ENCODE measurements at places on chromosomes 4 and X. TPM values are rescaled to one million over a fixed set of nuclear protein-coding genes. Genes with fewer than 3 reads are reported as not detected.

DNA sequence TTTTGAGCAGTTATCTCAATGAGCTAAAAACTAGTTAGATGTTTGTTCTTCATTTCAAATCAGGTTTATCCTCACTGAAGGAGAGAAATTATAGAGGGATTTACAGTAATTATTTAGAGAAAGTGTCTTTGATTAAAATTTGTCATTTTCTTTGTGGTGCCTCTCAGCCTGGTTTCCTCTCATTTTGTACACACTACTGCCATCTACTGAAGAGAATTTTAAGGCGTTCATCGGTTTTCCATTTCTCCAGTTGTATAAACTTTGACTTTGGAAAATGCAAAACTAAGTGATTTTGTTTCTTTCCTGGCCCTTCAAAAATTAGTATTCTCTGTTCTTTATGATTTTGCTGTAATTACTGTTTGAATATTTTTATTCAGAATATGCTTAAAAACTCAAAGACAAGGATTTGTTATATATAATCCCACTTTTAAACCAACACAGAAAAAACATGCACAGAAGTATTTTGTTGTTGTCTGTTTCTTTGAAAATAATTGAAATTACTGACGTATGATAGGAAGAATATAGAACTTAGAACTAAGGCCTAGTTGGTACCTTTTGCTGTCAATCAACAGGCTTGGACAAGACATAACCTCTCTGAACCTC is 34.4 kb upstream of the ANXA3 start:
- no peak for DNase-seq
- H3K27ac ChIP-seq = no peak overlapping the region
- peaks cover 6% of the 10 kb centered on the region for H3K4me1 ChIP-seq
- H3K27me3 ChIP-seq = no peaks in the 10 kb centered on the region
- no peak overlapping the region for H3K4me3 ChIP-seq

DNA sequence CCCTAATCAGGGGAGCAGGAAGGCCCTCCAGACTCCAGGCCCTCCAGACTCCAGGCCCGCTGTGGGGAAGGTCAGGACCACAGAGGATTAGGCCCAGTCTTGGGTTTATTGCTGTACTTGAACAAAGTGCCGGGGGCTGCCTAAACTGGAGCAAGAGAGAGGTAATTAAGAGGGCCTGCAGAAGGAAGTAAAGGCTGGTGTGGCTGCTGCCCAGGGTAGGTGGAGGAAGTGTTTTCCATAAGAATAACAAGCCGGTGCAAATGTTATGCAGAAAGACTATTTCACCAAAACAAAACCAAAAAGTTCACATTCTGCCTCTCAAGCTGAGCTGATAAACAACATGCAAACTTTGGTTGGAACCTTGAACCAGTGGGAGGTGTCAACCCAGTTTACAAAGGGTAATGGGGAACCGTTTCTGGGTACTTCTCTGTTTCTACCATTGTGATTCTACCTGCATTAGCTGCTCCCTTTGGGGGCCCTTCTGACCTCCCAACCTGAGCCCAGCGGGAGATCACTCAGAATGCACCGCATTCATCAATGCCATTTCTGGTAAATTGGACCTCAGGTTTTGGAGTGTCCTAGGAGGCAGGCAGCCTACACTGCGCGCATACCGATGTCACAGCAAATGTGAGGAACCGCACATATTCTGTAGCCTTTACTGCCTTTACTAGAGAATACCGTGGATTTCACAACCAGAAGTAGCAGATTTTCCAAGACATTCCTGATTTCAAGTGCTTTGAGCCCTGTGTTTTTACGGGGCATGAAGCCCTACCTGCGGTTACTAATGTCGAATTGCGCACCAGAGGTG is 59.7 kb upstream of the BCOR start:
- H3K36me3 ChIP-seq = no peaks in the 10 kb centered on the region
- H3K27ac ChIP-seq = no peak overlapping the region
- H3K27me3 ChIP-seq = no peaks in the 10 kb centered on the region
- peak overlapping the region; percentile 50 for H3K4me3 ChIP-seq

DNA sequence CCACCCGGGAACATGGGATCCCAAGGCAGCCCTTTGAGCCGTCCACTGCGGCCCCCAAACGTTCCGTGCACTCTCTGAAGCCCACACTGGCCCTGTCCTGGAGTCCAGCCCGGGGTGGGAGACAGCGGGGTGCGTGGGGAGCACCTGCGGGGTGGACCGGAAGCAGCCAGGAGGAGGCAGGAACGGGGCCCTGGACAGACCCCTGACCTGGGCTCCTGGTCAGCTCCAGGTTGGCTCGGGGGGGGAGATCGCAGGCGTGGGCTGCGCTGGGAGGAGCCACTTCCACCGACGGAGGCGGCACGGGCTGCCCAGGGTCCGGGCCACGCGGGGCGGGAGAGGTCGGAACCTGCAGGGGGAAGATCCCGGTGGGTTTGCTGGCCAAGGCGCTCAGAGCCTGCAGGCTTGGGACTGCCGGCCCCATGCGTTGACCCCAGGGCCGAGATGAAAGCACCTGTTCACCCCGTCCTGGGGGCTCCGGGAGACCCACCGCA is 5.7 kb upstream of the PLCXD1 start:
- no peaks in the 10 kb centered on the region for H3K27me3 ChIP-seq
- DNase-seq = peak; percentile 81
- no peaks in the 10 kb centered on the region for H3K36me3 ChIP-seq

- H3K4me1 ChIP-seq = no peaks in the 10 kb centered on the region
- no peak overlapping the region for H3K4me3 ChIP-seq
- H3K36me3 ChIP-seq = no peaks in the 10 kb centered on the region
- no peak for DNase-seq
- H3K27ac ChIP-seq = no peak overlapping the region
- no peaks in the 10 kb centered on the region for H3K27me3 ChIP-seq
Observed at GRCh38 chr4:33948921-33949320, 2295.4 kb downstream of the ARAP2 start.

GRCh38 chr4:38095691-38096090 is 135.5 kb downstream of the PTTG2 start:
- no peaks in the 10 kb centered on the region for H3K27me3 ChIP-seq
- no peak overlapping the region for H3K27ac ChIP-seq
- H3K4me1 ChIP-seq = peaks cover 32% of the 10 kb centered on the region
- no peak overlapping the region for H3K4me3 ChIP-seq

- H3K27me3 ChIP-seq = no peaks in the 10 kb centered on the region
- H3K27ac ChIP-seq = no peak overlapping the region
- H3K36me3 ChIP-seq = no peaks in the 10 kb centered on the region
- DNase-seq = no peak
- no peak overlapping the region for H3K4me3 ChIP-seq
Observed at GRCh38 chrX:27466051-27466450, 2.9 kb upstream of the PPP4R3C start.

DNA sequence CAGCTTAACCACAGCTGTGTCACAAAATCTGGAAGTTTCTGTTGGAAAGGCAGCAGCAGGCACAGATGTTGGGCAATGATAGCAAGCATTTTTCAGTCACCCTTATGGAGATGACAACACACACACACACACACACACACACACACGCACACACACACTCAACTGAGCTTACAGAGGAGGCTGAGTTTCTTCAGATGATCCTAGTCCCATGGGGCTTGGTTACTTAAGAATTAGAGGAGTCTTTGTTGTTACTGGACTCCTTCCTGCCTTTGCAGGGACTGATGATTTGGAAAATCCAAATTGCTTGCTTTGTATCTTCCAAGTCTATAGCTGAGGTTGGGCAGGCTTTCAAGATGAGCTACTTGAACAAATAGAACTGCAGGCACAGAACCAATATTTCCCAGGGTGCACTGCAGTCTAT is 740.1 kb upstream of the PITX2 start:
- no peaks in the 10 kb centered on the region for H3K36me3 ChIP-seq
- H3K4me1 ChIP-seq = no peaks in the 10 kb centered on the region
- DNase-seq = no peak
- no peak overlapping the region for H3K4me3 ChIP-seq
- H3K27ac ChIP-seq = no peak overlapping the region

GRCh38 chrX:43880425-43880824 is 1.8 kb downstream of the MAOB start:
- H3K4me1 ChIP-seq = peaks cover 7% of the 10 kb centered on the region
- no peak for DNase-seq
- H3K27ac ChIP-seq = no peak overlapping the region

DNA sequence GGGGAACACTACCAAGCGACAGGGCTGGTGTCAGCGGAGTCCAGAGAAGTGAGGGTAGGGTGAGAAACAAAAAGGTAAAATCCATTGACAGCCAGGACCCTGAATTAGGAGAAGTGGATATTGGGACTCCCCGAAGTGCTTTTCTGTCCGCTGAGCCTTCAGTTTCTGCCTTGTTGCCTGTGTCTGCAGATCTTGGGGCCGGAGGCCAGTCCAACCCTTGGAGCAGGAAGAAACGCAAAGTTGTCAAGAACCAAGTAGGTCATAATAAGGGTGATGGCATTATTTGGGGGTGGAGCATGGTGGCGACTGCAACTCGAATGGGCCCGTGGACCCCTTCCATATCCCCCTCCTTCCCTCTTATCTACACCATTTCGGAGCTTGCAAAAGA is 1.0 kb downstream of the ARMCX1 start:
- H3K4me3 ChIP-seq = peak overlapping the region; percentile 88
- peak overlapping the region; percentile 57 for H3K27ac ChIP-seq
- no peak for DNase-seq
- H3K36me3 ChIP-seq = peaks cover 10% of the 10 kb centered on the region
- peaks cover 18% of the 10 kb centered on the region for H3K4me1 ChIP-seq
- no peaks in the 10 kb centered on the region for H3K27me3 ChIP-seq

DNA sequence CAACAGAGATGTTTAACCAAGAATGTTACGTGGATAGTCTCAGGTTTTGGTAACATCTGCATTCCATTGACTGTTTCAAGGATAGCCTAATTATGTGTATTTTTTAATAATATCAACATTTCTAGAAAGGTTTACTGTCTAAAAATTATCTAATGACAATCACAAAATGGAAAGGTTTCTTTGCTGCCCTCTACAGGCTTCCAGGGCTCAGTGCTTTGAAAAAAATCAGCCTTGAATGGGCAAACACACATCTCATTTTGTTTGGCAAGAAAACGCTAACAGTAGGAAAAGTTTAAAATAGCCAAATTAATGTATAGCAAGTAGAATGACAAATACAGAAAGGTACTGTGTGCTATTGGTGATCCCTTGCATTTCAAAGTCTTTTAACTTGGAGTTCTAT is 223.4 kb upstream of the PRPS2 start:
- H3K4me1 ChIP-seq = no peaks in the 10 kb centered on the region
- no peak overlapping the region for H3K27ac ChIP-seq
- no peaks in the 10 kb centered on the region for H3K36me3 ChIP-seq
- no peak overlapping the region for H3K4me3 ChIP-seq
- DNase-seq = no peak
- peaks cover 2% of the 10 kb centered on the region for H3K27me3 ChIP-seq

DNA sequence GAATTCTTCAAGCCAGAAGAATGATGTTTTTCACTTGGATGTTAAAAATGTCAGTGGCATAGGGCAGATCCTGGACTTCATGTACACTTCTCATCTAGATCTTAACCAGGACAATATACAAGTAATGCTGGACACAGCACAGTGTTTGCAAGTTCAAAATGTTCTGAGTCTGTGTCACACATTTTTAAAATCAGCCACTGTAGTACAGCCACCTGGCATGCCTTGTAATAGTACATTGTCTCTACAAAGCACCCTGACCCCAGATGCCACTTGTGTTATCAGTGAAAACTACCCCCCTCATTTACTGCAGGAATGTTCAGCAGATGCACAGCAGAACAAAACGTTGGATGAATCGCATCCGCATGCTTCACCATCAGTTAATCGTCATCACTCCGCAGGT is 11.9 kb downstream of the ZBTB49 start:
- DNase-seq = no peak
- H3K4me3 ChIP-seq = no peak overlapping the region
- peaks cover 12% of the 10 kb centered on the region for H3K36me3 ChIP-seq
- H3K27ac ChIP-seq = no peak overlapping the region
- H3K4me1 ChIP-seq = no peaks in the 10 kb centered on the region
- H3K27me3 ChIP-seq = no peaks in the 10 kb centered on the region

- DNase-seq = no peak
- H3K4me1 ChIP-seq = peaks cover 13% of the 10 kb centered on the region
- no peaks in the 10 kb centered on the region for H3K27me3 ChIP-seq
Observed at GRCh38 chr4:15703439-15703838, 574 bp downstream of the BST1 start.

Gene AFM
- total RNA-seq = not detected

Gene LUZP4
- total RNA-seq = not detected

Gene RAB33A
- 16.7 TPM for total RNA-seq

Gene MAGIX
- 3.5 TPM for total RNA-seq

Gene XAGE1A
- not detected for total RNA-seq

Gene SH2D1A
- not detected for total RNA-seq

Measured in chondrocyte (in vitro differentiated cells).